WTC11 (cell line): ENCODE measurements at places on chromosomes 4 and X. TPM values are rescaled to one million over a fixed set of nuclear protein-coding genes. Genes with fewer than 3 reads are reported as not detected.

The UGT2B15 gene
- 0.22 to 0.25 TPM (median 0.25 TPM) in 3 replicates for total RNA-seq

The AR gene
- 8.5 to 10.3 TPM (median 9.5 TPM) in 3 replicates for total RNA-seq

GRCh38 chr4:37305984-37306383 is 61.4 kb downstream of the NWD2 start:
- no peaks in the 10 kb centered on the region for H3K4me1 ChIP-seq
- no peak overlapping the region for H3K4me3 ChIP-seq
- no peak for DNase-seq
- H3K36me3 ChIP-seq = peaks cover 28% of the 10 kb centered on the region
- no peak overlapping the region for H3K27ac ChIP-seq

The ARHGAP6 gene
- total RNA-seq = 0.55 to 1.0 TPM (median 0.89 TPM) in 3 replicates

GRCh38 chr4:26943391-26943790 is 82.8 kb downstream of the STIM2 start:
- no peaks in the 10 kb centered on the region for H3K36me3 ChIP-seq
- no peaks in the 10 kb centered on the region for H3K27me3 ChIP-seq
- no peak for DNase-seq
- peaks cover 32% of the 10 kb centered on the region for H3K4me1 ChIP-seq

GRCh38 chrX:29661290-29661689 is 554.1 kb upstream of the MAGEB2 start:
- no peak overlapping the region for H3K27ac ChIP-seq
- H3K27me3 ChIP-seq = no peaks in the 10 kb centered on the region
- no peak for DNase-seq
- H3K4me1 ChIP-seq = peaks cover 3% of the 10 kb centered on the region; the same call in 1 of the 2 replicates
- no peaks in the 10 kb centered on the region for H3K36me3 ChIP-seq

The RAB41 gene
- total RNA-seq = not detected in 3 replicates

GRCh38 chr4:41471126-41472071 is 66.6 kb upstream of the LIMCH1 start:
- H3K4me1 ChIP-seq = peaks cover 15% of the 10 kb centered on the region
- DNase-seq = no peak
- H3K27ac ChIP-seq = no peak overlapping the region
- no peaks in the 10 kb centered on the region for H3K27me3 ChIP-seq
- H3K4me3 ChIP-seq = no peak overlapping the region

- no peaks in the 10 kb centered on the region for H3K27me3 ChIP-seq
- no peak overlapping the region for H3K27ac ChIP-seq
- no peak for DNase-seq
- peaks cover 11% of the 10 kb centered on the region for H3K36me3 ChIP-seq
- H3K4me1 ChIP-seq = no peaks in the 10 kb centered on the region
These were observed 9.1 kb downstream of the LAMTOR3 start for GRCh38 chr4:99885063-99885664.

DNA sequence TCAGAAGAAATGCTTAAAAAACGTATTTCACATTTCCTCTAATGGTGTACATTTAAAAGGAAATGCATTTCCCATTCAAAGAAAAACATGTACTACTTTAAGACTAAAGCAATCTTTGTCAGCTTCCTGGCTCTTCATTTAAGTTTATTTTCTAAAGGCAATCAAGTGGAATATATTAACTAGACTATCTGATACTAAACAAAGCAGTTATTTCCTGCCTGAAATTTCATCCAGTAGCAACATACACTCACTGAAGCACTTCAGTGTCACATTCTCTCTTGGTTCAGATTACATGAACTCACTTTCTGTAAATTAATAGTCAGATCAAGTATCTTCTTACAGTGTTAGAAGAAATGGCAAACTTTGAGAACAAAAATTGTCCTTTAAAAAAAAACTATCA is 42.5 kb downstream of the LRBA start:
- peak overlapping the region; percentile 10; the same call in 1 of the 2 replicates for H3K27ac ChIP-seq
- H3K36me3 ChIP-seq = peaks cover 3% of the 10 kb centered on the region; the same call in 1 of the 2 replicates
- peaks cover 13% of the 10 kb centered on the region for H3K4me1 ChIP-seq
- no peaks in the 10 kb centered on the region for H3K27me3 ChIP-seq

The TCEAL1 gene
- total RNA-seq = 4.6 to 4.9 TPM (median 4.7 TPM) in 3 replicates

The HTN1 gene
- not detected in 3 replicates for total RNA-seq

The FAM9C gene
- total RNA-seq = 0.07 to 0.28 TPM in 2 of 3 replicates, not detected in the other

- no peak overlapping the region for H3K27ac ChIP-seq
- no peak for DNase-seq
- H3K4me3 ChIP-seq = no peak overlapping the region
- H3K36me3 ChIP-seq = no peaks in the 10 kb centered on the region
- peaks cover 22% of the 10 kb centered on the region for H3K27me3 ChIP-seq
These were observed 412.0 kb upstream of the ATOH1 start for GRCh38 chr4:93416344-93417128.

The FREM3 gene
- 0.07 to 0.15 TPM (median 0.07 TPM) in 3 replicates for total RNA-seq

DNA sequence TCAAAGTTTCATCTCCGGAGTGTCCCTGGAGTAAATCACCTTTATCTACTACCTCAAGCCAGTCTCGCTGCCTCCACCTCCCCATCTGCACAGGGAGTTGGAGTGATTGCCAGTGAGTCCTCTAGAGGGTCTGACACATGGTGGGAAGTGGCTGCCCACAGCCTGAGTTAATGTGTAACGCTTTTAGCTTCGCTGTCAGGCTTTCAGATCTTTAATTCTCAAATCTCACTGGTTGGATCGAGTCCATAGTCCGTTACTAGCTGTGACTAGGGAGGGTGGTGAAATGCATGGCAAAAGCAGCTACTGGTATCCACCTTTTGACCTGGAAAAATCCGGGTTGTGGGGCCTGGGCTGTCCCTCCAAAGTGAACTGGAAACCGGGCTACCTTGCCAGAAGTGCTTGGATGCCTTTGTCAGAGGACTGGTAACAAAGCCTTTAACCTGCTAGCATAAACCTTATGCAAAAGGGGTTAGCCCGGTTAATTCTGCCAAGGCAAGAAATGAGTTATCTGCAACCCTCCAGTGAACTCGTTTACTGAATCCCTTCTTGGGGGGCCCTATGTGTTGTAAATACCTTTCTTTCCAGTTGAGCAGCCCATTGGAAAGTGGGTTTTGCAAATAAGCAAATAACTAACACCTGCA is 5.1 kb upstream of the WDR1 start:
- H3K36me3 ChIP-seq = no peaks in the 10 kb centered on the region
- no peak overlapping the region for H3K4me3 ChIP-seq
- H3K4me1 ChIP-seq = peaks cover 43% of the 10 kb centered on the region
- DNase-seq = no peak
- no peaks in the 10 kb centered on the region for H3K27me3 ChIP-seq

The RAB9B gene
- 0.22 to 0.44 TPM (median 0.25 TPM) in 3 replicates for total RNA-seq

The ODAPH gene
- total RNA-seq = not detected in 3 replicates

DNA sequence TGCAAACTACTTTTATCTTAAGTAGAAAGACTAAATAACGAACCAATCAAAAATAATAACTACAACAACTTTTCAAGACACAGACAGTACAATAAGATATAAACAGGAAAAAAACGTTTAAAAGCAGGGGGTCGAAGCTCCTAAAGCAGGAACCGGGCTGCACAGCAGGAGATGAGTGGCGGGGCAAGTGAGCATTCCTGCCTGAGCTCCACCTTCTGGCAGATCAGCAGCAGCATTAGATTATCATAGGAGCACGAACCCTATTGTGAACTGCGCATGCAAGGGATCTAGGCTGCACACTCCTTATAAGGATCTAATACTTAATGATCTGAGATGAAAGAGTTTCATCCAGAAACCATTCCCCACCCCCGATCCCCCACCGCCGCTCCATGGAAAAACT is 146.2 kb downstream of the TEX11 start:
- no peak overlapping the region for H3K27ac ChIP-seq
- DNase-seq = peak; percentile 33
- peaks cover 10% of the 10 kb centered on the region; the same call in 1 of the 2 replicates for H3K36me3 ChIP-seq

GRCh38 chr4:125741825-125742452 is 427.2 kb downstream of the FAT4 start:
- H3K36me3 ChIP-seq = peaks cover 25% of the 10 kb centered on the region
- no peak overlapping the region for H3K4me3 ChIP-seq
- no peak for DNase-seq
- peaks cover 22% of the 10 kb centered on the region for H3K4me1 ChIP-seq

DNA sequence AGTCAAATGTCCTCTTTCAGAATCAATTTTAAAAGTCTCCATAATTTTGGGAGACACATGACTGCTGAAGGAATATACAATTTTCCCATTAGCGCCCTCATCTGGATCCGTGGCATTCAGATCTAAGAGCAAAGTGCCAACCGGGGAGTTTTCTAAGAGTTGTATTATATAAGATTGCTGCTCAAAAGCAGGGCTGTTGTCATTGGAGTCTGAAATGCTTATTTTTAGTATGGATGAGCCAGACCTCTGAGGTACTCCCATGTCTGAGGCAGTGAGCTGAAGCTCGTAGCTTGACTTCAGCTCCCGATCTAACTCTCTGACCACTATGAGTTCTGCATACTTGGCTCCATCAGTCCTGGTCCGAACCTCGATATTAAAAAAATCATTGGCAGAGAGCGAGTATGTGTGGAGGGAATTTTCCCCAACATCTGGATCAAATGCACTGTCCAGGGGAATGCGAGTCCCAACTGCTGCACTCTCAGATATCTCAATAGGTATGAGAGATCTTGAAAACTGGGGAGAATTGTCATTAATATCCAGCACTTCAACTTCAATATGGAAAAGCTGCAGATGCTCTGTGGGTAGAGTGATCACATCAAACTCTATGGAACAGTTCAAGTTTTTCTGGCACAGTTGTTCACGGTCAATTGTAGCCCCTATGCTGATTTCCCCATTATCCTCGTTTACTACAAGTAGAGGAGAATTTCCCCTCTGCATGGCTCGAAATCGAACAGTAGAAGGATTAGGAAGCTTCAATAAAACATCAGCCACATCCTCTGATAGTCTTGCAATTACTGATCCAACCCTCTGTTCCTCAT is 917 bp downstream of the PCDH18 start:
- no peaks in the 10 kb centered on the region for H3K27me3 ChIP-seq
- no peak overlapping the region for H3K27ac ChIP-seq
- DNase-seq = no peak
- H3K4me1 ChIP-seq = peaks cover 27% of the 10 kb centered on the region

- DNase-seq = no peak
- H3K27ac ChIP-seq = no peak overlapping the region; the same call in 1 of the 2 replicates
These were observed 132.2 kb upstream of the AGA start for GRCh38 chr4:177574446-177574845.

DNA sequence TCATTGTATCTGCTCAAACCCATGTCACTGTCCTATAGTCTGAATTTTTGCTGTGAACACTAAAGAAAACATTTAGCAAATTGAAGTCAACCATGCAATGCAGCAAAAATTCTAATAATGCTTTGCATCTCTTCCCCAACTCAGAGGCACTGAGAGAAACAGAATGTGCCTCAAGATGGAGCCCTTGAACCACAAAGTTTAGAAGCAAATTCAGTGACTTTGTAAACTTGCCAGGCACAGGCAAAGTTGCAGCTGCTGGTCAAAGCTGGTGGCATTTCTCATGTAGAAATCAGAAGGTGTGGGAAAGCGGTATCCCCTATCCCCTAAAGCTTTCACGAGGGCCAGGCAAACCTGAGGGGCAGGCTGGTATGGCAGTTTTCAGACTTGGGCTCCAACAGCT is 121.7 kb upstream of the DIPK2B start:
- H3K4me1 ChIP-seq = no peaks in the 10 kb centered on the region; the same call in 1 of the 2 replicates
- no peak overlapping the region for H3K27ac ChIP-seq
- H3K27me3 ChIP-seq = no peaks in the 10 kb centered on the region
- DNase-seq = peak; percentile 13
- H3K36me3 ChIP-seq = no peaks in the 10 kb centered on the region
